ENCODE measurements at places on chromosomes 13 and 19. TPM values are rescaled to one million over a fixed set of nuclear protein-coding genes. Genes with fewer than 3 reads are reported as not detected.

The GIPC3 gene
- 0.94 TPM for polyA plus RNA-seq

The NPHS1 gene
- polyA plus RNA-seq = not detected

The PLIN4 gene
- polyA plus RNA-seq = 55.7 TPM

The ANKRD24 gene
- polyA plus RNA-seq = 0.72 TPM

The SHD gene
- 0.04 TPM for polyA plus RNA-seq

- DNase-seq = no peak
These were observed 8.6 kb downstream of the C19orf25 start for GRCh38 chr19:1470305-1471009.

- DNase-seq = peak; percentile 11
These were observed 7.3 kb upstream of the SLC7A9 start for GRCh38 chr19:32876919-32877285.

DNA sequence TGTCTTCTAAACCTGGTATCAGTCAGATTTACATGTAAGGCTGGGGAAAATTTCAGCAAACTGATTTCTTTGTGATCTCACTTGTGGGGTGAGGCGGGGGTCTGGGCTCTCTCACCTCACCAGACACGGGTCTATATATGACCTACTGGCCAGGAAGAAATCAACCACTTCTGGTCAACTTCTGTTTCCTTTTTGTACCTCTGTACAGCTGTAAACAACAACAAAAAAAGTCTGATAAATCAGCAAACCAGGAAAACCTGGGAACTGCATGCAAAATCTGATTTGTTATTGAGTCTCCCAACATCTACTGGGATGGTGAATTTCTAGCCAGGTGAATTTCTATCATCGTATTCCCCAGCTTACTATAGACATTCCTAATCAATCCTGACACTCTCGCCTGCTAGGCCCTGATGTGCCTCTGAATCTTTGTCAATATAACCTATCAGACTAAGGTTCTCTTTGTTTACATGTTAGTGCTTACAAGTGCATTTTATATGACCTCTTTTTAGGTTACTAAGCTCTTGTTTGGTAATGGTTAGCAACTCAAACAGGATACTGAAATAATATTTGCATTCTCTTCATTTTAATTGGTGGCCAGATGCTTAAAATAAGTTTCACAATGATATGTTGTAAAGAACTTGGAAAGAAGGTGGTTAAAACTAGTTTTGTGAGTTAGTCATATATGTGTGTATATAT, 77.7 kb downstream of the LRRC63 start:
- DNase-seq = no peak

GRCh38 chr13:108705031-108705430, 75.6 kb downstream of the MYO16 start:
- no peak for DNase-seq

- DNase-seq = no peak
These were observed 66.2 kb downstream of the SPATA13 start for GRCh38 chr13:24226762-24227161.

DNA sequence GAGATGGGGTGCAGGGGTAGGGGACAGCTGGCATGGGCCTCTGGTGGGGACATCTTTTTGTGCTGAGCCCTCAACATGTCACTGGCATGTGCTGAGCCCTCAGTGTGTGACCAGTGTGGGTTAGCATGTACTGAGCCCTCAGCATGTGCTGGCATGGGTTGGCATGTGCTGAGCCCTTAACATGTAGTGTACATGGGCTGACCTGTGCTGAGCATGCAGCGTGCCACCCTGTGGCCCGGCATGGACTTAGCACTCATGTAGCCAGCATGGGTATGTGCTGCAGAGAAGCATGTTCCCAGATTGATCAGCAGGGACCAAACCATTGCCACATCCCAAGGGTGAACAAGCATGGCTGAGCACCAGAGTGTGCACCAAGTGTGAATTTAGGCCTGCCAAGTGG, 11.5 kb downstream of the HIPK4 start:
- no peak for DNase-seq

GRCh38 chr13:33264620-33264978, 21.0 kb downstream of the STARD13 start:
- DNase-seq = no peak

DNA sequence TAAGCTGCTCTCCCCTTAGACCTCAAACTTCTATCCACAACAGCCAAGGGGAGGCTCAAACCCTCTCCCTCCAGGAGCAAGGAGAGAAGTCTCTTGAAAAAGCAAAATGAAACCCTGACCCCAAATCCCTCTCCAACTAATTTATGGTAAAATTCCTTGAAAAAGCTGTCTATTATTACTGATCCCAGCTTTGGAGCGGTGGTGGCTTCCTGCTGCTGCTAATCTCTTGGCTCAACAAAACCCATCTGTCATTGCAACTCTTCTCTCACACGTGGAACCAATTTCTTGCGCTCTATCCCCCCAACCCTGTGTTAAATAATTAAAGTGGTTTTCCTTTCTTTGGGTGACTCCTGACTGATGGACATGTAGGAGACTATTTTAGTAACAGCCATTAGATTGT, 64.1 kb upstream of the OXGR1 start:
- no peak for DNase-seq

DNA sequence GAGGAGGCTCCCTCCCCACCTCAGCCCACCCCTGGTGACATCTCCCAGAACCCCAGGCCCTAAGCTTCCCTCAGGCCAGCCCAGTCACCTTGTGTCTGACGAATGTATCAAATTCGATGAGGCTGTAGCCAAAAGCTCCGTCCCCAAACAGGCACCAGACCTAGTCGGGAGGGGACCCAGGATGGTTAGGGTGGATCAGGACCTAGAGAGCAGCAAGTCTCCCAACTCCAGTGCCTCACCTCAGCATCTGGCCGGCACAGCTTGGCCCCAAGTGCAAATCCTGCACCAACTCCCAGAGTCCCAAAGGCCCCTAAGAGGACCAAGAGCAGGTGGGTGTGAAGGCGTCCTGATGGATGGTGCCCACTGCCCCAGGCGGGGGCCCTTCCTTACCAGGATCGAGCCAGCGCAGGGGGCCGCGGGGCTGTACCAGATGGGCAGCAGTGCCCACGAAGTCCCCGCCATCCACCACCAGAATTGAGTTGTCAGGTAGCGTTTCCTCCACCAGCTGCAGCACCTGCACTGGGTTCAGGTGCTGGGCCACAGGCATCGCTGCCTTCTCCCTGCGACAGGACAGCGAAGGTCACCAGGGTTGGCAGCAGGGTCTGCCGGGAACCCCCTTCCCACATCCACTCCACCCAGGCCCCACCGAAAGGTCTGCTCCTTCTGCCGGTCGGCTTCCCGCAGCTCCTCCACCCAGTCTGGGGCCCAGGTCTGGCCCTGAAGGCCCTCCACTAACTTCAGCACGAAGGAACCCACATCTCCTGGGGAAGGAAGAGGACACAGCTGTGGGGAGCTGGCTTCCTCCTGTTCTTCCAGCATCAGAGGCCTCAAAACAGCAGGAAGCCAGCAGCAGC, 8.8 kb downstream of the SYDE1 start:
- DNase-seq = no peak

DNA sequence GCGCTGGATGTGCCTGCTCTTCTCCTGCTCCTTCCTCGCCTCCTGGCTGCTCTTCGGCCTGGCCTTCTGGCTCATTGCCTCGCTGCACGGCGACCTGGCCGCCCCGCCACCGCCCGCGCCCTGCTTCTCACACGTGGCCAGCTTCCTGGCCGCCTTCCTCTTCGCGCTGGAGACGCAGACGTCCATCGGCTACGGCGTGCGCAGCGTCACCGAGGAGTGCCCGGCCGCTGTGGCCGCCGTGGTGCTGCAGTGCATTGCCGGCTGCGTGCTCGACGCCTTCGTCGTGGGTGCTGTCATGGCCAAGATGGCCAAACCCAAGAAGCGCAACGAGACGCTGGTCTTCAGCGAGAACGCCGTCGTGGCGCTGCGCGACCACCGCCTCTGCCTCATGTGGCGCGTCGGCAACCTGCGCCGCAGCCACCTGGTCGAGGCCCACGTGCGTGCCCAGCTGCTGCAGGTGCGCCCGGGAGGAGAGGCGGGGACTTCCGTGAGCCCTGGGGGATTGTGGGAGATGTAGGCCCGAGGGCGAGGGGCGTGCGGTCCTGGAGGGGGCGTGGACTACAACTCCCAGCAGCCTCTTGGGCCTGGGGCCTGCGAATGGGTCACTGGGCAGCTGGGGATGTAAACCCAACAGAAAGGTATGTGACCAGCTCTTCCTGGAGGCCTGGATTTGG, 6.7 kb downstream of the KCNJ14 start:
- DNase-seq = no peak

DNA sequence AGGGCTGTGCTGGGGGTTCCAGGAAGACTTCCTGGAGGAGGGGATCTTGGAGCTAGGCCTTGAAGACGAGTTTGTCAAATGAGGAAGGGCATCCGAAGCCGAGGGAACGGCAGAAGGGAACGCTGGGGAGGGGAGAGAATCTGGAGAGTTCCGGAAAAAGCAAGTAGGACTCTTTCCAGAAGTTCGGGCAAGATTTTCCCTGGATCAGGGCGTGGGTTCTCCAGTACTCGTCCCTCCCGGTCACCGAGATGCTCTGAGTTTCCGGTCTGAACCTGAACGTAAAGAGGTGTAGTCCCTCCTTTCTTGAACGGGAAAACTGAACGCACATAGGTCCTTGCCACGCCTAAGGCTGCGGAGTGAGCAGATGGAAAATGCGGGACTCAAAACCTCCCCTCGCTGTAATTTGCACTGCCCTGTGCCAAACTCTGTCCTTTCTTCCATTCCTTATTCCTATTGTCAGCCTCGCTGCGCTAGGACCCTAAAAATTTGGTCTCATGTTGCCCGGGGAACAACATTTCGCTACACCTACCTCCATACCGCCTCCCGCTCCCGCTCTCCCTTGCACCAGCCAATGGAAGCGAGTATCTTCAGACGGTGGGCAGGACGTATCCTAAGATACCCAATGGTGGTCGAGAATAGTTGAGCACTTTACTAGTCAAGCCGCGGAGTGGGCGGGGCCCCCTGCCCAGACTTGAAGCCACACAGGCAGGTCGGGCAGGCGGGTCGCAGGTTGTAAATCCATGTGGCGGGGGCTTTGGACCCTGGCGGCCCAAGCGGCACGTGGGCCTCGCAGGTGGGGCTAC, at the start of gene GTPBP3:
Gene GTPBP3, plus strand, starts transcription at position 682 of the 803 bp plus-strand sequence. Its CDS starts 59 bp downstream, at position 741.
- peak; percentile 97 for DNase-seq

- no peak for DNase-seq
These were observed 195.3 kb downstream of the LIG4 start for GRCh38 chr13:108020027-108020426.

- no peak for DNase-seq
These were observed 1.3 kb downstream of the HCST start for GRCh38 chr19:35903550-35904179.

DNA sequence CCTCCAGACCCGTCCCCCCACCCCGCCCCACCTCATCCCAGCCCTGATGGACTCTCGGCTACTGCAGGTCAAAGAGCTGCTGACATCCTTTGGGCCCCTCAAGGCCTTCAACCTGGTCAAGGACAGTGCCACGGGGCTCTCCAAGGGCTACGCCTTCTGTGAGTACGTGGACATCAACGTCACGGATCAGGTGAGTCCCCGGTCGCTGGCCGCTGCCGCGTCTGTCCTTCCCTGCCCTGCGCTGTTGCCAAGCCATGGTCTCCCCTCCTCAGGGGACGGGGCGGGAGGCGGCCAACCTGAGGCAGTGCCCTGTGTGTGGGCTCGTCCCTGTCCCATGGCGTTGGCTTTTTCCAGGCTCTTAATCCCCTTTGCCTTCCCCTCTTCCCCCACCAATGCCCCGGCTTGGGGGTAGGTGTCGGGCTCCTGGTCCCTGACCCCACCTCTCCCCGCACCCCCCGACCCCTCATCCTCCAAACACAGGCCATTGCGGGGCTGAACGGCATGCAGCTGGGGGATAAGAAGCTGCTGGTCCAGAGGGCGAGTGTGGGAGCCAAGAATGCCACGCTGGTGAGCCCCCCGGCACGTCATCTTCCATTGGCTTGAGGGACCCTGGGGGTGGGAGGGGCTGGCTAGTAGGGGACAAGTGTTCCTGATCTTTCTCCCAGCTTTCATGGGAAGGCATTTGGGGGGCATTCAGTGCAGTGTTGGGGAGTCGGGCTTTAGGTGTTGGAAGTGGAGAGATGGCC, 6.2 kb upstream of the EPN1 start:
- DNase-seq = no peak
